Naive thymus-derived CD4-positive, alpha-beta T cell (primary cell): ENCODE measurements at places on chromosomes 1 and 21. TPM values are rescaled to one million over a fixed set of nuclear protein-coding genes. Genes with fewer than 3 reads are reported as not detected.

Gene MARCKSL1
- total RNA-seq = 22.2 and 24.3 TPM in 2 replicates

Gene AQP10
- total RNA-seq = not detected in 2 replicates

Gene SPRR1A
- not detected for total RNA-seq

Gene EXTL1
- 0.14 TPM for total RNA-seq

Gene TTC22
- total RNA-seq = 9.8 TPM

Gene GBP3
- total RNA-seq = 32.2 TPM

Gene OLFML3
- total RNA-seq = 1.8 TPM
